Liver (tissue), 10 donors: ENCODE measurements at places on chromosomes 2 and 18. TPM values are rescaled to one million over a fixed set of nuclear protein-coding genes. Genes with fewer than 3 reads are reported as not detected.
A peak's percentile ranks its signal among the peaks of the same experiment; 100 is the strongest.

DNA sequence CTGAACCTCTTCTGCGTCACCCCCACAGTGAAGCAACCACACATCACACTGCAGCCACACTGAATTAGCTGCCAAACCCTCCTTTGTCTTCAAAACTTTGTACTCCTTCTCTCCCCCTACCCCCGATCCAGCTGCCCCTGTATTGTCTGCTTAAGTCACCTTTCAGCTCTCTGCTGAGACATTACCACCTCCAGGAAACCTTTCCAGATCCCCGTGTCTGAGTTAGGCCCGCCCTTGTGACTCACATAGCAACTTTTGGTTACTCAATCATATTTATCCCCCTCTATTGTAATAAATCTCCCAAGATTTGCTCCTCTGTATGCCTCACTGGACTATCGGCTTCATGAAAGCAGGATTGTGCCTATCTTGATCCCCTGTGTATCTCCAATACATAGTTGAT, 82.8 kb upstream of the CDCA7 start:
- H3K27me3 ChIP-seq, result no peaks in the 10 kb centered on the region
- H3K36me3 ChIP-seq, result peaks cover 5% of the 10 kb centered on the region
- no peaks in the 10 kb centered on the region for H3K4me1 ChIP-seq

DNA sequence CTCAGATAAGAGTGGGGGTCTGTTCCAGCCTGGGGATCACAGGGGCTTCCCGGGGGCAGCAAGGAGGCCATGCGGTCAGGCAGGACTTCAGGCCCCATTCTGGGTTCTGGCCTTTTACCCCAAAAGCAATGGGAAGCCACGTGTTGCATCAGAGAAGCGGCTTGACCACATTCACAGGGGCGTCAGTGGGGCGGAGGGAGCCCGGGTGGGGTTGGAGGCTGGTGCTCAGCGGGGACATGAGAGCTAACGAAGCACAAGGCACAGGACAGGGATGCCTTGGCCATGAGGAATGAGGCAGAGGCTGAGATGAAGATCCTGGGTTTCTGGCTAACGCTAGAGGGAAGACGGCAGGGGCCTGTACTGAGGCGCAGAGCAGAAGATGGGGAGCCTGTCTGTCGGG, 6.1 kb downstream of the HJURP start:
- H3K4me3 ChIP-seq, result no peak overlapping the region
- H3K36me3 ChIP-seq, result no peaks in the 10 kb centered on the region

DNA sequence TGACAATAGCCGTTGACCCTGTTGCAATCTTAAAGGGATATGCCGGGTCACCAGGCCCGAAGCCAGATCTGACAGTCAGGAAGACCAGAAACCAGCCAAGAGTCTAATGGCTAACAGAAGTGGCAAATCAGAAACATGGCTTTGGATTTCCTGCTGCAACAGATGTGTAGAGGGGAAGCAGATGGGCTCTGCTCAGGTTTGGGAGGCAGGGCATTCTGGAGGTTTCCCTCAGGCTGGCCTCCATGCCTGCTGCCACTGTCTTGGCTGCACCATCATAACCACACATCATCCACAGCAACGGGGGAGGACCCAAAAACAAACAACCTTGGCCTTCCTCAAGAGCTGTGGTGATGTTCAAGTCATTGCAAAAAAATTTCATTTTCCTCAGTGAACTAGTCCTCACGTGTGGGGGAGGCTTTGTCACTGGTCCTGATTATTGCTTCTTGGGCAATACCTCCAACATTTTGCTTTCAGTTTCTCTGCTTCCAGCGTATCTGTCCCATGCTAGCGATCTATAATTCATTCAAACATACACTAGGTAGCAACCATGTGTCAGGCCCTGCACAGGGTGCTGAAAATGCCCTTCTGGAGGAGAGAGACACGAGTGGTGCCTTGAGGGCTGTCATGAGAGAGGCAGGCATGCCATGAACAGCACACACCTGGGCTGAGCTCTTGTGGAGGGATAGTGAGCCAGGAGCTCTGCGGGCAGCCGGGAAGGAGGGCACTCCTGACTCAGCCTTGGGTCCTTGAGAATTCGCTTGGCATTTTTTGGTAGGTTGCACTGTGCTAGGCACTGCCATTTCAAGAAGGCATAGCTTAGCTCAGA, 48.2 kb upstream of the LGALSL start:
- H3K36me3 ChIP-seq, result no peaks in the 10 kb centered on the region
- DNase-seq, result no peak
- H3K27ac ChIP-seq, result peak overlapping the region; percentile 90

DNA sequence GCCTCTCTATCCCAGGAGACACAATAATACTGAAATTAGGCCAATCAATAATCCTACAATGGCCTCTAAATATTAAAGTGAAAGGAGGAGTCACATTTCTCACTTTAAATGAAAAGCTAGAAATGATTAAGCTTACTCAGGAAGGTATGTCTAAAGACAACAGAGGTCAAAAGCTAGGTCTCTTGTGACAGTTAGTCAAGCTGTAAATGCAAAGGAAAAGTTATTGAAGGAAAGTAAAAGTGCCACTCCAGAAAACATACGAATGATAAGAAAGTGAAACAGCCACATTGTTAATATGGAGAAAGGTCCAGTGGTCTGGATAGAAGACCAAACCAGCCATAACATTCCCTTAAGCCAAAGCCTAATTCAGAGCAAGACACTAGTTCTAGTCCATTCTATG, 9.5 kb downstream of the SESTD1 start:
- H3K36me3 ChIP-seq, result no peaks in the 10 kb centered on the region
- no peak overlapping the region for H3K27ac ChIP-seq
- DNase-seq, result no peak
- no peaks in the 10 kb centered on the region for H3K4me1 ChIP-seq
- H3K4me3 ChIP-seq, result no peak overlapping the region

The TRABD2A gene
- 0.84 TPM for total RNA-seq

The DTNA gene
- 1.6 TPM for total RNA-seq
